ENCODE measurements at places on chromosomes 6 and 20.

GRCh38 chr20:45449528-45449927 lies 20.0 kb upstream of the WFDC2 start:
- DNase-seq, result no peak

DNA sequence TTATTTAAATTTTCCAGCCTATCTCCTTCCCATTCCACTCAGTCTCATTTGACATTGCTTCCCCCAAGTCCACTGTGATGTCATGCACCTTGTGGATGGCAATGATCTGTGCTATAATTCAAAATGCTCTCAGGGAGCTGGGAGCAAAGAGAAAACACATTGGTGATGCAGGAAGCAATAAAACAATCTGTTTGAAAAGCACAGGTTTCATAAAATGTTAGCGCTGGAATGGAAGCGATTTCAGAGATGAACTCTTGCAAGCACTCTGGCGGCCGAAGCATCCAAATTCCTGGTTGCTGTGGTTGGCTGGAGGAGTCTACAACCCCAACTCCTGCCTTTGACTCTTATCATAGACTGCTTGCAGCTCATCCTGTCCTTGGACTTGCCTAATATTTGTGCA lies 167.0 kb downstream of the GMPR start:
- DNase-seq, result no peak

DNA sequence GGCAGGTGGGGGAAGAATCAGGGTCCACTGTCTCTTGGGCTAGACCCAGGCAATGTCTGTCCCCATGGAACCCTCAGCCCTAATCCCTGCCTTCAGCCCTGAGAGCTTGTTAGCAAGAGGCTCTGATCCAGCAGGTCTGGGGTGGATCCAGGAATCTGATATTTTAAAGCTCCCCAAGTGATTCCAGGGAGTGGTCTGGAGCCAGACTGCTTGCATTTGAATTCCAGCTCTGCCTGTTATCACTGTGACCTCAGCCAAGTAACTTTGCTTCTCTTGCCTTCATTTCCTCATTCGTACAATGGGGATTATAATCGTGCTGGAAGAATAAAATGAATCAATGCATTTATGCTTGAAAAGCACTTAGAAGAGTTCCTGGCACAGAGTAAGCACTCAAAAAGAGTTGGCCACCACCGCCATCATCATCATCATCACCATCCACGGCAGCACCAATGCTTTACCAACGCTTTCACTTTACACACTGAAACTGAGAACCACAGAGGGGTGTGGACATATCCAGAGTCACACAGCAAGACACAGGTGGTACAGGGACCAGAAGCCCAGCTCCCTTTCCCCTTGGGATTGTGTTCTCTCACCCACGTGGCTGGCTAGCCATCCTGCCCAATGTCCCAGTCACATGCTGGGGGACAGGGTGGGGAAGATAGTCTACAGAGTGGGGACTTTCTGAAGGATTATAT lies 75.7 kb upstream of the RALY start:
- no peak for DNase-seq

DNA sequence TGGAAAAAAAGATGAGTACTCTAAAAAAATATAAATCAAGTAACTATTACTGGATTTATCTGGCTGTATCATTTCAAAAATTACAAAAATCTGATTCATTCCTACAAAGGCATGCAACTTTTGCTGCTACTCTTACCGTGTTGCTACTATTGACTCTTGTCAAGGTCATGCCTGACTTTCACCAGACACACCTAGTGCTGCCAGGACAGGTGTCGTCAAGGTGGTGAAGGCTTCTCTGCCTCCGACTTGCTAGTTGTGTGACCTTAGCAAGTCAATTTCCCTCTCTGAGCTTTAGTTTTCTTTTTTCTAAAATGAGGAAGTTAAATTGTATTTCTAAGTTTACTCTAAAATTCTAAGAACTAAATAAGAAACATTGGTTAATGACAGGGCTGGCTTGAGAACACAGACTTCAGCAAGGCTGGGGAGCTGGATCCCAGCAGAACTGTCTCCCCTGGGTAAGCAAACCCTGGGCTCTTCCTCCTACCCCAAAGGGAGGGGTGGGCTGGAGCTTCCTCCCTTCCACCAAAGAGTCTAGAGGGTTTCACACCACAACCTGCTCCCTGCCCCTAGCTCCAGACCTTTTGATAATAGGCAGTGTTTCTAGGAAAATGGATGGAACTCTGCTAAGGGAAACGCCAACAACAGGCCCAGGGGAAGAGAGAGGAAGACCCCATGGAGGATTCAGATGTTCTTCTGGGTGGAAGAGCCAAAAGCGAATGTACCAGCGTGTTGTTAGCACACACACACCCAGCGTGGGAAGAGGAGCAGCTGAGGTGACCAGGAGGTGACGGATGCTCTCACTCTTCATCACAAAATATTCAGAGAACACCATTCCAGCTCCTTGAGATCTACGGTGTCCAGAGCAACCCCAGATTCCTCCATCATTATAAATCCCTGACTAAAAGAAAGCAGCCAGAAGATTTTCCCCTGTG lies 47.9 kb upstream of the CITED2 start:
- no peak for DNase-seq

DNA sequence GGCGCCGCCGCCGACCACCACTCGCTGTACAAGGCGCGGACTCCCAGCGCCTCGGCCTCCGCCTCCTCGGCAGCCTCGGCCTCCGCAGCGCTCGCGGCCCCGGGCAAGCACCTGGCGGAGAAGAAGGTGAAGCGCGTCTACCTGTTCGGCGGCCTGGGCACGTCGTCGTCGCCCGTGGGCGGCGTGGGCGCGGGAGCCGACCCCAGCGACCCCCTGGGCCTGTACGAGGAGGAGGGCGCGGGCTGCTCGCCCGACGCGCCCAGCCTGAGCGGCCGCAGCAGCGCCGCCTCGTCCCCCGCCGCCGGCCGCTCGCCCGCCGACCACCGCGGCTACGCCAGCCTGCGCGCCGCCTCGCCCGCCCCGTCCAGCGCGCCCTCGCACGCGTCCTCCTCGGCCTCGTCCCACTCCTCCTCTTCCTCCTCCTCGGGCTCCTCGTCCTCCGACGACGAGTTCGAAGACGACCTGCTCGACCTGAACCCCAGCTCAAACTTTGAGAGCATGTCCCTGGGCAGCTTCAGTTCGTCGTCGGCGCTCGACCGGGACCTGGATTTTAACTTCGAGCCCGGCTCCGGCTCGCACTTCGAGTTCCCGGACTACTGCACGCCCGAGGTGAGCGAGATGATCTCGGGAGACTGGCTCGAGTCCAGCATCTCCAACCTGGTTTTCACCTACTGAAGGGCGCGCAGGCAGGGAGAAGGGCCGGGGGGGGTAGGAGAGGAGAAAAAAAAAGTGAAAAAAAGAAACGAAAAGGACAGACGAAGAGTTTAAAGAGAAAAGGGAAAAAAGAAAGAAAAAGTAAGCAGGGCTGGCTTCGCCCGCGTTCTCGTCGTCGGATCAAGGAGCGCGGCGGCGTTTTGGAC lies 2.0 kb downstream of the SOX4 start:
- DNase-seq, result no peak

DNA sequence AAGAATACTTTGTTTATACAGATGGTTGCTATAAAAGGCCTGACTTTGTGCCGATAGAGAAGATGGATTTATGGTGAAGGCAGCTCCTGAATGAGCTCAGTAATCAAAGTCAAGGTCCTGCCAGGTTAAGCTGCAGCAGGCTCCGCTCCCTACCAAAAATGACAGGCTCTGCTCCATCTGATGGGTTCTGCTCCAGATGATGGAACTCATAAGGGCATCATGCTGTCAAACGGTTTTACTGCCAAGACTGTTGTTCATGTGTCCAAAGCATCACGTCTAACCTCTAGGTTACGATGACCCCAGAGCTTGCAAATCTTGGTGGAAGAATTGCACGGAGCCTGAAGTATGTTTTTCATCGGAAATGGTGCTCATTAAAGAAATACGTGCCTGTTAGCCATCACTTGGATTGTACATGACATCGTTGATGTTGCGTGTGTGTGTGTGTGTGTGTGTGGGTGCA lies 19.2 kb upstream of the PTGIS start:
- DNase-seq, result no peak

DNA sequence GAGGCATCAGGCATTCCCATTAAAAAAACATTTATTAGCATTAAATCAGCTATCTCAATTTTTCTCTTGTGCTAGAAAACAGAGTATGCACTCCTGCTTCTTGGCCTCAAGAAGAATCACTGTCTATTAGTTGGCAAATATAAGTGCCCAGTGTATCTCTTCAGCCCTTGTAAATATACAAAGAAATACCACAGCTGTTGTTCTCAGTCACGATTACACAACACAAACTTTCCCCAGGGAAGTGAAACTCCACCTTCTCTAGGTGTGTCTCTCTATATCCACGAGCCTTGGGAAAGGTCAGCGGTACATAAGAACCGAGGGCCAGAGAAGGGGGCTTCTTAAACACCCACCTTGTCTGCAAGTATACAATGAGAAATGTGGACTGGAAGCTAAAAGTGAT lies 194.7 kb downstream of the PKHD1 start:
- no peak for DNase-seq

DNA sequence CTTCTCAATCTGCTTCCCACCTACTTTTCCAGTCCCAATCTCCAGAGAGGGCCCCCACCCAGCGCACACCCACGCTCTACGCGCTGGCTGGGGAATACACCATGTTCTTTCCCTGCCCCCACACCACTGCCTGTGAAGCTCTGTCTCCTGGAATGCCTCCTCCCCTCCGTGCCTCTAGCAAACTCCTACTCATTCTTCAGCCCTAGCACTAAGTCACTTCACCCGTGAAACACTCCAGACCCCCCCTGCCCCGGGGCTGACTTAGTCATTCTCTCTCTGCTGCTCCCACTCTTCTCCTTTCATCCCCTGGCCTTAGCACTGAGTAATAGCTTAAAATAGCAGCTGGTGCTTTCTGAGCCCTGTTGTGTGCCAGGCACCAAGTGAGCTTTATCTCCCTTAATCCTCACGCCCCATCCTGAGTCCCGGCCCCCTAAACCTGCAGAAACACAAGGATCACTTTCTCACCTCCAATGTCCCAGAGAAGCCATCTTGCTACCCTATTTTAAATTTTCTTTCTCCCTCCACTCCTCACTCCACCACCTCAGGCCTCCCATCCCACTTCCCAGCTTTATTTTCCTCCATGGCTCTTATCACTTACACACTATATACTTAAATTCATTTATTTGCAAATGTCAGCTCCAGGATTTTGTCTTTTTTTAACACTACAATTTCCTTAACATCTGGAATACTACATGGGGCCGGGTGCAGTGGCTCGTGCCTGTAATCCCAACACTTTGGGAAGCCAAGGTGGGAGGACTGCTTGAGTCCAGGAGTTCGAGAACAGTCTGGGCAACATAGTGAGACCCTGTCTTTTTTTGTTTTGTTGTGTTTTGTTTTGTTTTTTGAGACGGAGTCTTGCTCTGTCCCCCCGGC lies 6.3 kb upstream of the PARD6B start:
- DNase-seq, result no peak

DNA sequence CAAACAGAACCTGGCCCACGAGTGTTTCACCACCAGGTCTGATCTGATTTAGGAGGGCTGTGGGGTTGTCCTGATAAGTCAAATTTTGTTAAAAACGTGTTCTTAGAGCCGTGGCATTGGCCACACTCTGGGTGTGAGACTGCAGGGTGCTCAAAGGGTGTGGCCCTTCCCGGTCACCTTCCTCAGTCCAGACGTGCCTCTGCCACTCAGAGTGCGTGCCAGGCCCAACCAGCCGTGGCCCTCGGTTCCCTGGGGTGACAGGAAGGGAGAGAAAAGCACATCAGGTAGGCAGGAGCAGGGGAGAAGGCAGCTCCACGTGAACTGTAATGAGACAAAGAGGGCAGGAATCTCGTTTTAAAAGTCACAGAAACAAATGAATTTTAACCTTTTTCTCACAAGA lies 115.4 kb downstream of the FAM120B start:
- DNase-seq, result no peak

- no peak for DNase-seq
Measured at GRCh38 chr20:50467718-50468356, 42.3 kb upstream of the PTPN1 start.

DNA sequence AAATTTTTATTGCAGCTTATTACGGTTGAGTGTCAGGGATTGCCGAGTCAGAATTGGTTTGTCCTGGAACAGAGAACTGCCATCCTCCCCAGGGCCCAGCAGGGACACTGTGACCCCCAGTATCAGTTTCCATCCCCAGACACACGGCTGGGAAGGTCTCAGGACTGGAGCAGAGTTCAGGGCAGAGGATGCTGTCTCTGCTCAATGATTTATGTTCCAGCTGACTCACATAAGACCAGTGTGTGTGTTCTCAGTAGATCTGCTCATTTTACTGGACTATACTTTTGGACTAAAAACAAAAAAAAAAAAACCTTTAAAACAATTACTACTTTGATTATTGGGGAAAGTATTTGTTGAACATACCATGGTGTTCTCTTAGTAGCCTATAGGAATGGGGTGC lies 44.2 kb downstream of the FNDC1 start:
- no peak for DNase-seq

- DNase-seq, result no peak
Measured at GRCh38 chr20:22533823-22534751, 50.3 kb downstream of the FOXA2 start.

DNA sequence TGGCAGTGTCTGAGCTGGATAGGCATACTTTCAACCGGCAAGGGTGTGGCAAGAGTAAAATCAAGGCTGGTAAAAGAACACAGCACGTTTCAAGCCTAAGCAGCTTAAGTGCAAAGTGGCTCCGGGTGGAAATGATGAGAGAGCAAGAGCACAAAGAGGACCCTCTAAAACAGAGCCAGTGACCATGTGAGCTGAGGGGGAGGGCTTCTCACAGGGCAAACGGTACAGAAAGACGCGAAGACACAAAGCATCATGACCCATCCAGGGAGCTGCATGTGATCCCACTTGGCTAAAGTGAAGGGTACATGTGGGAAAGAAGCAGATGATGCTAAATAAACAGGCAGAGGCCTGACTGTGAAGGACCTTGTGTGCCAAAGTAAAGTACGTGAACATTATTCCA lies 25.7 kb downstream of the FKBP5 start:
- no peak for DNase-seq

- DNase-seq, result no peak
Measured at GRCh38 chr20:41426086-41426830, 59.6 kb upstream of the EMILIN3 start.

GRCh38 chr6:12263403-12263802 lies 26.8 kb upstream of the EDN1 start:
- no peak for DNase-seq
